ENCODE measurements at places on chromosomes 2 and 18.
A peak's percentile ranks its signal among the peaks of the same experiment; 100 is the strongest.

- DNase-seq, result no peak
These were observed 44.5 kb upstream of the C2orf74 start for GRCh38 chr2:61117534-61117933.

- no peak for DNase-seq
These were observed 287.2 kb downstream of the IKZF2 start for GRCh38 chr2:212864186-212864585.

GRCh38 chr18:49169037-49169521 lies 218.3 kb upstream of the SMAD7 start:
- DNase-seq, result no peak

GRCh38 chr2:174826051-174826450 lies 61.8 kb upstream of the CHRNA1 start:
- no peak for DNase-seq

GRCh38 chr18:37483221-37483971 lies 82.2 kb downstream of the CELF4 start:
- DNase-seq, result no peak

DNA sequence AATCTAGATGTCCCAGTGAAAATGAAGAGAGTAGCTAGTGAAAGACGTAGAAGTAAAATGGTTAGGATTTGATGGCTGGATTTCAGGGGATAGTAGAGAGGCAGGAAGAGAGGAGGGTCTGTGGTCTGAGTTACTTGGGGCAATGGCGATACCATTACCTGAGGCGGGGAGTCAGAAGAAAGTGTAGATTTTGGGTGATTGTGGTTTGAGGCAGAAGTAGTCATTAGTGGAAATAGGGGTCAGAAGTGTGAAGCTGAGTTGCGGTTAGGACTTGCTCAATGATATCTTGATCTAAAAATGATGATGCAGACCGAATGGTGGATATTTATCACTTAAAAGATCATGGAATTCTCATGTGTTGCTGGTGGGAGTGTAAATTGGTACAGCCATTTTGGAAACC lies 41.0 kb downstream of the CEP192 start:
- no peak for DNase-seq

GRCh38 chr2:85158559-85159273 lies 25.5 kb downstream of the TCF7L1 start:
- DNase-seq, result no peak

DNA sequence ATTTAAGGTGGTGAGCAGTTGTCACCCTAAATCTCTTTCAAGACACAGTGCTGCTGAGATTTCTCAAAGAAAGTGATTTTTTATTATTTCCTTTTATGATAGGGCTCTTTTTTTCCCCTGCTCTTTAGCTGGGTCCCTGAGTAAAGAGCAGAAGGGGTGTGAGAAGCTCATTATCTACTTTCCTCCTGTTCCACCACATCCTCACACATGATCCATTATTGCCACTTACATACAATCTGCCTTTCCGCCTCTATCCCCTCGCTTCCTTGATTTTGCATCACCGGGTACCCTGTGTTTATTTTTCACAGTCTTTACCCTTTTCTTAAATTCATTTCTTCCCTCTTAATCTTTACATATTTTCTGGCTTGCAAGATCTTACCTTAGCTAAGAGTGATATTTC lies 93.9 kb upstream of the CCDC85A start:
- no peak for DNase-seq

DNA sequence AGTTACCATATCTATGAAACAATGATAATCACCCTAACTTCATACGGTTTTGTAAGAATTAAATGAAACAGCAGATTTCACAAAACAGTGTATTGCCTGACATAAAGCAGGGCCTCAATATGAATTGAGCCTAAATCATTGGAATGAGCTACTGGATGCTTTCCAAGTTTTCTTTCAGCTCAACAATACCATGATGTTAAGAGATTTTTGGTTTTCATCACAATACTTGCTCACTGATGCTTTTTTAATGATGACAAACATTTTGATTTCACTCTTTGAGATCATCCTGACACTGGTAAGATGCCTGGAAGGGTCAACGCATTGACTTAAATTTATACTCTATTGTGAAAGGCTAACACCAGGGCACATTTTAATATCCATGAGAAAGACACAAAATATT lies 377.5 kb downstream of the ZNF521 start:
- DNase-seq, result no peak

- no peak for DNase-seq
These were observed 158.0 kb downstream of the ALK start for GRCh38 chr2:29763371-29763770.

DNA sequence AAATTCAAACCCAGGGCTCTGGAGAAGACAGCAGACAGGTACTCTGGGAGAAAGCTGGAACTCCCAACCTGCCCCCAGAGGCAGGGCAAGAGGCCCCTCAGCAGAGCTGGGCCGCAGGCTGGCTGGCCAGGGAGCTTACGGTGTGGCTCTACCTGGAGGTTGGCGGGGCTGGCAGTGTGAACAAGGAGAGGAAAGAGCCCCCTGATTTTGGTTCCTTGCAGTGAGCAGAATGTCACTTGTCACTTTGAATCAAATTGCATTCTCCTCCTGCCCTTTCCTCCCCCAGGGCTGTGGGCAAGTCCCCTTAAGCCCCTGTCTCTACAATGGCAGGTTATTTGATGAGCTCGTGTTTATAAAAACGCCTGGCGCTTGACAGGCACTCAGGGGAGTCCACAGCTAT lies 32.6 kb downstream of the MYO7B start:
- no peak for DNase-seq

- DNase-seq, result no peak
These were observed 962 bp downstream of the TANK start for GRCh38 chr2:161161074-161161706.

DNA sequence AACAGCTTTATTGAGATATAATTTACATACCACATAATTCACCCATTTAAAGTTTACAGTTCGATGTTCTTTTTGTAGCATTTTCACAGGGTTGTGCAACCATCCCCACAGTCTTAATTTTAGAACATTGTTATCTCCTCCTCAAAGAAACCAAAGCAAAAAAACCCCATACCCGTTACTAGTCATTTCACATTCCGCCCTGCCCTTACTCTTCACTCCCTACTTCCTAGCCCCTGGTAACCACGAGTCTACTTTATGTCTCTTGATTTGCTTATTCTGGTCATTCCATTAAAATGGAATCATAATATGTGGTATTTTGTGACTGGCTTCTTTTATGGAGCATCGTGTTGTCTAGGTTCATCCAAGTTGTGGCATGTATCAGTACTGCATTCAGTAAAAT lies 137.7 kb downstream of the TANC1 start:
- DNase-seq, result no peak

- DNase-seq, result no peak
These were observed 128.7 kb upstream of the TANK start for GRCh38 chr2:161031511-161031910.

GRCh38 chr18:5461041-5461440 lies 82.8 kb downstream of the EPB41L3 start:
- DNase-seq, result no peak

- no peak for DNase-seq
These were observed 11.9 kb downstream of the NGEF start for GRCh38 chr2:233000886-233001750.

DNA sequence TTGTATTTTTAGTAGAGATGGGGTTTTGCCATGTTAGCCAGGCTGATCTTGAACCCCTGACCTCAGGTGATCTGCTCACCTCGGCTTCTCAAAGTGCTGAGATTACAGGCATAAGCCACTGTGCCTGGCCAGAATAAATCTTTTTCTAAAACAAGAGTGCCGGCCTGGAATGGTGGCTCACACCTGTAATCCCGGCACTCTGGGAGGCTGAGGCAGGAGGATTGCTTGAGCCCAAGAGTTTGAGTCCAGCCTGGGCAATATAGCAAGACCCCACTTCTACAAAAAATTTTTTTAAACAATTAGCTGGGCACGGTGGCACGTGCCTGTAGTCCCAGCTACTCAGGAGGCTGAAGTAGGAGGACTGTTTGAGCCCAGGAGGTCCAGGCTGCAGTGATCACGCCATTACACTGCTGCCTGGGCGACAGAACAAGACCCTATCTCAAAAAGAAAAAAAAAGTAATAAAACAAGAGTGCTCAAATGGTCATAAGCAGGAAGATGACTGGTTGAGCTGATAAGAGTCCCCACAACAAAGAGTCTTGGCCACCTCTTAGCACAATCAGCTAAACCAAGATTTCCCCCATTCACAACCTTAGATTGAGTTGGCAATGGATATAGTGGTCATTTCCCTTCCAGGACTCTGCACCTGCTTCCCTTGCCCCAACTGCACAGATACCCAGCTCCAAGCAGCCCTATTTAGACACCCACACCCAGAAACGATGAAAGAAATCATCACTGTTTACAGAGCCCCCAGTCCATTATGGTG lies 5.8 kb upstream of the UCN start:
- DNase-seq, result peak; percentile 45

- DNase-seq, result no peak
These were observed 2.9 kb upstream of the RRM2 start for GRCh38 chr2:10119601-10120157.

DNA sequence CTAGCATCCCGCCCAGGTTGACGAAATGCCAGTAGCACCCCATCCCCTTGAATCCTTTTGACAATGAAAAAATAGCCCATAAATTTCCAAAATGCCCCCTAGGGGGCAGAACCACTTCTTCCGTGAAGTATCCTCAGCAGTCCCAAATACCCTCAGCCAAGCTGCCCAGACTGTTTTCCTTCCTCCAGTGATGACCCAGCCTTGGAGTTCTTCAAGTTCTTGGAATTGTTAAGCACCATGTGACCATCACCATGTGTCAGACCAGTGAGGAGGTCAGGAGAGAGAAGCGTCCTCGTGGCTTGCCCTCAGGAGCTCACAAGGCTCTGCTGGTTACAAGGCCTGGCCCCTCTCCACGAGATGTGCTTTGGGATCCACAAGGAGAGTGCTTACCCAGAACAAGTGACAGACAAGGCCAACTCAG lies 1.4 kb upstream of the SLC23A3 start:
- DNase-seq, result peak; percentile 66

DNA sequence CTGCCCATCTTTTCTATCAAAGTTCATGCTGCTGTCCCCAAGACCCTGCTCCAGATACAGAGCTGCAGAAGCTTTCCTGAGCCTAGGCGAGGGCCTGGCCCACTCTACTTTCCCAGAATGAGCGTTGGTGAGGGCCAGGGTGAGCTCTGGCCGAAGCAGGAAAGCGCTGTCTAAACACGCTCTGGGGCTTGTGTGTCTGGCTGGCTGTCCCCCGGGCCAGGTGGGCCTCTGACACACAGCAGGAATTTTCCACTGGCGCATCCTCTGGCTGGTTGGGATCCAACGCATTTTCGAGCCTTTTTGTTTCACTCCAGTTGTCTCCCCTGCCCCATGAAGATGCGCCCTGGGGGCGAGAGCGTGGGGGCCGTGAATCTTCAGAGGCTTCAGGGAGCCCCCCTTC lies 17.8 kb upstream of the KCNK3 start:
- DNase-seq, result no peak

DNA sequence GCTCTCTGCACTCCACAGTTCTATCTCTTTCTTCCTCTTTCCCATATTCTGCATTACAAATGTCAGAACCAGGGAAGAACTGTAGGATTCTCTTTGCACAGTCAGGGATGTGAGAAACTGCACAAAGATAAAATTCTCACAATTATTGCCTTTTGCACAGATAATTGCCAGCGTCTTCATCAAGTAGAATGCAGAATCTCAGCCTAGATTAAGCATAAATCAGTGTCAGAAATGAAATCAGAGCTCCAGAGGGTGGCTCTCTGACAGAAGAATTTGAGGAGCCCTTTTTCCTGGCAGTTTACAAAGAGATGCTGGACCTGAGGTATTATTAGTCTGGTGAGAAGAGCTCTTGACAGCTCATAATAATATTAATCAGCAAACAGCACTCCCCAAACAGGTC lies 173.1 kb downstream of the PTH2R start:
- DNase-seq, result no peak

DNA sequence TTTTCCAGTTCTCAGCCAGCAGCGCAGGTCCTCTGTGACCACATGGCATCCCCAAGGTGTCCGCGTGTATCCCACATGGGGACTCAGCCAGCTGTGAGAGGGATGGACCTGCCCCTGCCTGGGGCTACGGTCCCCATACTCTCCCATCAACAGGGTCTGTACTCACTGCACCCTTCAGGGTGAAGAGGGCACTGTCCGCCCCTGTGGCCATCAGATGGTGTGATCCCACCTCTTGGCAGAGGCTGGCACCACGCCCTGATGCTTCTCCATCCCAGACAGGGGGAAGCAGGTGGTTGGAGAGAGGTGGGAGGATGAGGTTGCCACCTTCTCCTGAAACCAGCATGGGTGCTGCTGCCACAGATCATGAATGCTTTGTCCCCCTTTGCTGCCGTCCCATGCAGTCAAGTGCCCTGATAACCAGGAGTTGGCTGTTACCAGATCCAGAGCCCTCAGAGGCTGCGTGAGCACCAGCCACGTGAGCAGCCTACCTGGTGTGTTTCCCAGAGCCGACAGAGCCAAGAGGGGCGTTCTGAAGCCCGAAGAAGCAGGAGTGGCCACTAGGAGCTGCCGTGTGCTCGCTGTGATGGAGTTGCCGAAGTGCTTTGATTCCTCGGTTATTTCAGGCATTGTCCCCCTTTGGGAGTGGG lies 93.9 kb downstream of the SH3RF3 start:
- no peak for DNase-seq

DNA sequence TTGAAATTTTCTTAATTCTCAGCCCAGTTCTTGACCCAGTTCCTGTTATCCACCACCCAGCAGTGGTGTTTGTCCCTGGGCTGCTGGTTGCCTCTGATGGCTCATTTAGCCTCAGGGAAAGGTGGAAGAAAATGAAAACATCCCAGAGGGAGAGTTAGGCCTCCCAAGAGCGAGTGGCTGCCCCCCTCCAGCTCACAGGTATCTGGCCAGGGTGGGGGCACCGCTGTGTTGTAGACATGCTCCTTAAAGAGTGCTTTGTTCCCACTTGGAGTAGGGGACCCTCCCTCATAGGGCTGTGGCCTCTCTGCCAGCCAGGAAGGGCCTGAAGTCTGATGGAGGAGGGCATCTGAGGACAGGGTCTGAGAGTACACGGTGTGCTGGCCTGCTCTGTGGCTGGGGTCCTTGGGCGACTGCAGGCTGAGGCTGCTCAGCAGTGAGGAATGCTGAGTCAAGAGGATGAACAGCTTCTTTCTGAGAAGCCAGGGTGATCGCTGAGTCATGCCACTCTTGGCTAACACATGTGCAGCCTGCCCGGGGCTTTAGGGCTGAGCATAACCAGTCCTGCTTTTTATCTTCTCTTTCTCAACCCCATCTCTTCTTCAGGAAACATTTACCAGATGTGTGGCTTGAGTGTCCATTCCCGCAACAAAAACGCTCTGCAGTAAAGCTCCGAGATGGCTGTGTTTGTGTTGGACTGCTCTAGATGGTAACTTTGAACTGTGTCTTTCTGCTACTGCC lies 72.3 kb downstream of the IL1R2 start:
- DNase-seq, result peak; percentile 82

GRCh38 chr2:225025917-225026571 lies 16.2 kb downstream of the DOCK10 start:
- DNase-seq, result no peak

DNA sequence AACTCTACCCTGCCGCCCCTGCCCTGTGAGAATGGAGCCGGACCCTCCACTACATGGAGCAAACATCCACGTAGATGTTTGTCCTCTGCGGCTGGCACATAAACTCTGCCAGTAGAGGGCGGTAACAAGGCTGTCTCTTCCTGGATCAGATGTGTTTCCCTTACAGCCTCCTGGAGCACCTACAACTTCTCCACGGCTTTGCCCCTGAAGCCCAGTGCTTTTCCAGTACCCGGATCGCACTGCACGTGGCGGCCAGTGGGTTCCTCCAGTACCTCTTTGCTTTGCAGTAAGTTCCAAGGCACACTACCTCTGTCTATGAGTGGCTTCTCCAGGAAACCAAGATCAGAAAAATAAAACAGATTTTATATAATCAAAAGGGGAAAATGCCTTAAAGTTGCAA lies 651.3 kb downstream of the DCDC2C start:
- no peak for DNase-seq

All from pulmonary artery endothelial cell (primary cell).